ENCODE measurements at places on chromosomes 16 and 17.

GRCh38 chr16:51290442-51291285 is 139.6 kb upstream of the SALL1 start:
- no peak for DNase-seq

DNA sequence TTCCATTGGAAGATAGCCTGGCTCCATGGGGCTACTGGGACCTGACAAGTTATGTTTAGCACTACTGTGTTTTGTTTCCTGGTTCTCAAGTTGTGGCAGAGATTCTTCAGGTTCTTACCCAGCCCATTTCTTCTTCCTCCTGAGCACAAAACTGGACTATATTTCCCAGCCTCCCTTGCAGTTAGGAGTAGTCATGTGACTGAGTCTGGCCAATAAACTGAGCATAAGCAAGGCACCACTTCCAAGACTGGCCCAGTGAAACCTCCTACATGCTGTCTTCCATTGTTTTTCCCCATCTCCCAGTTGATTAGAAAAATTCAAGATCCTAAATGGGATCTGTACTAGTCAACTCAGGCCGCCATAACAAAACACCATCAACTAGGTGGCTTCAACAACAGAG is 28.2 kb upstream of the RBBP6 start:
- DNase-seq, result no peak

DNA sequence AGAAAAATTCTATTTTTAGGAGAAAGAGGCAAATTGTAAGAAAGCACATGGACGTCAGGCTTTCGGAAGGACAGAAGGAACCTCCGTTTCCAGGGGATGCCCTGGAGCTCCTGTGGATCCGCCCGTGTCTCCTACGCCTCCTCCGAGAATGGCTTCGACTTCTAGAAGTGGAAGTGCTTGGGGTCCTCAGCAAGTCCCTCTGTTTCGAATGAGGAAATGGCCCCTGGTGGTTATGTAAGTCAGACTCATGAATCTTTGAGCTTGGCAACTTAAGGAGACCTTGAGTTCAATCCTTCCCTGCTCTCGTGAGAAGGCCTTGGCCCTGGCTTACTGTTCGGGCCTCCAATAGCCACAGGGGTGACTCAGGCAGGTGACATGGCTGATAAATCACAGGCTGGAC is 38.9 kb downstream of the COX4I1 start:
- no peak for DNase-seq

GRCh38 chr16:67240506-67240905 is 6.8 kb downstream of the FHOD1 start:
- DNase-seq, result no peak

DNA sequence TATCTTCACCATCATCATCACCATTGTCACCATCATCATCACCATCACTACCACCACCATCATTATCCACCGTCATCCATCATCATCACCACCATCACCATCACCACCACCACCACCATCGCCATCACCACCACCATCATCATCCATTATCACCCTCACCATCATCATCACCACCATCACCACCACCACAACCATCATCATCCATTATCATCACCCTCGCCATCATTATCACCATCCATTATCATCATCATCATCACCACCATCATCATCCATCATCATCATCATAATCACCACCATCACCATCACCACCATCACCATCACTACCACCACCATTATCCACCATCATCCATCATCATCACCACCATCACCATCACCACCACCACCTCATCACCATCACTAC is 95.6 kb downstream of the C16orf95 start:
- no peak for DNase-seq

GRCh38 chr17:46732754-46733398 is 85.6 kb downstream of the WNT3 start:
- no peak for DNase-seq

DNA sequence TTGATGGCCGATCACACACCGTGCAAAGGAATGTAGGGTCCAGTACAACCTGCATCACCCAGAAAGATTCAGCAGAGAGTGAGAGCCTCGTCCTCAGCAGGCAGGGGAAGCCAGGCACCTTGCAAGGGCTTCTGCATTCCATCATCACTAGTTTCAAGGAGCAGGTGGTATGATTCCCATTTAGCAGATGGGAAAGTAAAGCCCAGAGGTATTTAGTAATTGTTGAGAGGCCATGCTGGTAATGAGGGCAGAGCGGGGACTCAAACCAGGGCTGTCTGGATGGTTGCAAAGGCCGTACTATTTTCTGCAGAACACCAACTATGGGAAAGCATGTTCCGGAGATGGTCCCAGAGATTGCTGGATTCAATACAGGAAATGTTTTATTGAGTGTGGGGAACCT is 65.8 kb upstream of the MRTFB start:
- no peak for DNase-seq

DNA sequence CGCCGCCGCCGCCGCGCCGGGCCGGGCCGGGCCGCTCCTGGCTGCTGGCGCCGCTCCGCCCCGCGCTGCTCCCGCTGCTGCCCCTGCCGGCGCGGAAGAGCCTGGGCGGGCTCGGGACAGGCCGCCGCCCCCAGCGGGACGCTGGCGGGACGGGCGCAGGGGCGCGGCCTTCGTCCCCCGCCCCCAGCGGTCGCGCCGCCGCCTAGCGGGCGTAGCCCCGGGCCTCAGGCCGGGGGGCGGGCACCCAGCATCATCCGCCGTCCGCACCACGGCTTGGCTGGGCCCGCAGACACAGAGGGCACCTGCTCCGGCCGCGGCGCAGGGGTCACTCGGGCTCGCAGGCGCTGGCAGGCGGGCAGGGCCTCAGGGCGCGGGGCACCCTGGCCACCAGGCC is at the start of gene AMFR:
Gene AMFR, minus strand, starts transcription at position 107 of the 394 bp plus-strand sequence. CDS start 218 bp downstream, outside the sequence.
- peak; percentile 50 for DNase-seq

GRCh38 chr17:81347437-81347836 is 47.8 kb upstream of the BAHCC1 start:
- no peak for DNase-seq

GRCh38 chr17:73090396-73091202 is 1.9 kb downstream of the SLC39A11 start:
- DNase-seq, result no peak

DNA sequence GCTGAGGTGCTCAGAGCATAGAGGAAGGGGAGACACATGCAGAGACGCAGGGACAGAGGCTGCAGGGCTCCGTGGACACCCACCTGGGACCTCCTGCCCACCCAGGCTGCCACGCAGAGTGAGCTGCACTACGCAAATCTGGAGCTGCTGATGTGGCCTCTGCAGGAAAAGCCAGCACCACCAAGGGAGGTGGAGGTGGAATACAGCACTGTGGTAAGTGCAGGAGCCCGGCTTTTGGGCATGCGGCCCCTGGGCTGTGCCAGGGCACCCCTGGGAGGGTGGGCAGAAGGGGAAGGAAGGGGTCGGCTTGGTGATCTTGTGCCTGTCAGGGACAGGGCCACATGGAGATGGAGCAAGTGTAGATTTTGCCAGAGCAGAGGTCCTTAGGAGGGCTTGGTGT is 15.2 kb downstream of the CD300A start:
- no peak for DNase-seq

DNA sequence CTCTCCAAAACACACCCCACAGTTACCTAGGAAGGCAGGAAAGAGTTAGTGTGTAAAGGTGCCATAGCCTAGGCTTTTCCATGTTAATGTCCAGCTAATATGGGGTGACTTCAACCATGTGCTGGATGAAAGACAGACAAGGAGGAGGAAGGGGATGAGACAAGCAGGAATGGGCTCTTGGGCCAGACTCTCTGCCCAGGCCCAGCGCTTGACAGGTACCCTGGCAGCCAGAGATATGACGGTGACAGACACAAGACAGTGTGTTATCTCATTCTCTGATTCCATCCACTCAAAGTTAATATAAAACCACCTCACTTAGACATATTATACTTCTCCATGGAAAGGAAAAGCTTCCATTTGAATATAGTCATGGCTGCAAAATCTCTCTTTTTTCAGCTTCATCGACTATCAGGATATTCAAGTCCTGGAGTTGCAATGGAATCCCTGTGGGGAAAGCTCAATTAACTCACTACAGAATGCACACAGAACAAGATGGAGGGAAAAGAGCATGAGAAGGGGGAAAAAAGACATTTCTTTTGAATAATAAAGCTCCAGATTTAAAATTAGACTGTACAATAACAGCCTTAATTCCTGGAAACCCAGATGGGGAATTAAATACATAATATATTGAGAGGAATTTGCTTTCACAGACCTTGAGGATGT is 596.7 kb downstream of the TOX3 start:
- no peak for DNase-seq

GRCh38 chr17:69344939-69345338 is 18.0 kb upstream of the ABCA5 start:
- DNase-seq, result no peak

GRCh38 chr16:80298676-80299075 is 242.1 kb upstream of the DYNLRB2 start:
- no peak for DNase-seq

DNA sequence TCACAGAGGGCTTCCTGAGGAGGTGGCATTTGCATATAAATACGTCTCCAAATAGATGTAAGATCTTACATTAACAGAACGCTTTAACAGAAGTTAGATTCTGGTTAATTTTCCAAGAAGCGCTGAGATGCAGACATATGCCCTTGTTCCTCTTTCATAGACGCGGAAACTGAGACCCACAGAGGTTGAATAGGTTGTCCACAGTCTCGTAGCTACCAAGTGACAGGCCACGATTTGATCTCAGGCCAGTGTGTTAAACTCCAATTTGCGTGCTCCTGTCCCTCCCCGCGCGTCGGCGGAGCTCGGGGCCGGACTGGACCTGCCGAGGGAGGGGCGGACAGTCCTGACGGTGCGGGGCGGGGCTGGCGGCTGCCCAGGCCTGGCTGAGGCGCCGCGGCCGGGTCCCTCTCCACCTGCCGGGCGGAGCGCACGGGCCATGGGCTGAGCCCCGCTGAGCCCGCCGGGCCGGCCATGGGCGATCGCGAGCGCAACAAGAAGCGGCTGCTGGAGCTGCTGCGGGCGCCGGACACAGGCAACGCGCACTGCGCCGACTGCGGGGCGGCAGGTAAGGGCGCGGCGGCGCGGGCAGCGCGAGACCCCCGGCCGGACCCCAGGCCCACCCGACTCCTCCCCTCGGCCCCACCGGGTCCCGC is at the start of gene ADAP2:
Gene ADAP2, plus strand, starts transcription at position 402 of the 653 bp plus-strand sequence. Its CDS starts 70 bp downstream, at position 472.
- peak; percentile 51 for DNase-seq

DNA sequence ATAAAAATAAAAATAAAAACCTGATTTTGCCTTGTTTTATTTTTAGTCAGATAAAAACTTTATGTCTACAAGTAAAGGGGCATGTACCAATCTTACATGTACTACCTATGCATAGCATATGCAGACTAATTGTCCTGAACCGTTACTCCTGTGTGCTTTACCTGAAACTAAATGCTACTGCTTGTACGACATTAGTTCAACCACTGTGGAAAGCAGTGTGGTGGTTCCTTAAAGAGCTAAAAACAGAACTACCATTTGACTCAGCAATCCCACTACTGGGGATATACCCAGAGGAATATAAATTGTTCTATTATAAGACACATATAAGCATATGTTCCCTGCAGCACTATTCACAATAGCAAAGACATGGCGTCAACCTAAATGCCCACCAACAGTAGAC is 426.0 kb upstream of the PMFBP1 start:
- no peak for DNase-seq

- no peak for DNase-seq
Measured at GRCh38 chr16:79297805-79298204, 302.7 kb downstream of the MAF start.

- DNase-seq, result no peak
Measured at GRCh38 chr17:74749279-74750038, 1.0 kb downstream of the NHERF1 start.

- peak; percentile 82 for DNase-seq
Measured at GRCh38 chr17:81552244-81553017, at the start of gene FAAP100. TSS of gene FAAP100 (minus strand) at chr17:81552353. CDS start at chr17:81552330, 23 bp downstream.

DNA sequence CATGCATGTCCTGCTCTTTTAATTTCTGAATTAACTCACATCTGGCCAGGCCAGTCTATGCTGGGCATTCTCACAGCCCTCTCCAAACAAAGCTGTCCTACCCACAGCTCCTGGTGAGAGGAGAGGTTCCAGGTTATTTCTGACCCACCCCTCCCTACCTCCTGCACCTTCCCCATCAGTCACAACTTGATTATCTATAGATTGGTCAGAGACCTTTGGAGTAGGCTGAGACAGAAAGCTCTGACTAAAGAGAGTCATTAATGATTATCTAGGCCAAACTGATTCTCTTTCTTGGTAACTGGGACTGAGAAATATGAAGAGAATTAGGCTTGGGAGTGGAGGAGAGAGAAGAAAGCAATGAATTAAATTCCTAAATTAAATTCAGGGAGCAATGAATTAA is 1.4 kb upstream of the KRT222 start:
- DNase-seq, result no peak

- DNase-seq, result peak; percentile 10
Measured at GRCh38 chr17:59746849-59747445, 39.5 kb downstream of the VMP1 start.

GRCh38 chr16:50910736-50911100 is 168.8 kb downstream of the CYLD start:
- no peak for DNase-seq

All from NCI-H510A (cell line).